Kidney tubule cell (primary cell): ENCODE measurements at places on chromosomes 13 and 19.
A peak's percentile ranks its signal among the peaks of the same experiment; 100 is the strongest.

DNA sequence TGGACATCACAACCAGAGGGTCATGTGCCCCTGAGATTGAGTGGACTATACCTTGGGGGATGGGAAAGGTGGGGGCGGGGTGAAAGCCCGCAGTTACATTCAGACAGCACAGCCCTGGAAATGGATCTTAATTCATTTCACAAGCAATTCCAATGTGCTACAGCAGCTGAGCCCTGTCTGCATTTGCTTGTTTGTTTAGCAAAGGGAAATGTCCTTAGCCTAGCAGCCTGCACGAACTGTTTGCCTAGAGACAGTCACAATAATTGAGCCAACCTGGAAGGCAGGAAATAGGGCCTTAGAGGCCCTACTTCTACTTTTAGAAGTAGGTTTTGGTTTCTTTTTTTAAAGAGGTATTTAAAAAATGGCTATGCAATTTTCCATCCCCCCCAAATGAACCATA, 177.3 kb upstream of the KL start:
- peak; percentile 53 for DNase-seq

GRCh38 chr13:29917650-29918049, 67.2 kb upstream of the UBL3 start:
- DNase-seq: peak; percentile 47

DNA sequence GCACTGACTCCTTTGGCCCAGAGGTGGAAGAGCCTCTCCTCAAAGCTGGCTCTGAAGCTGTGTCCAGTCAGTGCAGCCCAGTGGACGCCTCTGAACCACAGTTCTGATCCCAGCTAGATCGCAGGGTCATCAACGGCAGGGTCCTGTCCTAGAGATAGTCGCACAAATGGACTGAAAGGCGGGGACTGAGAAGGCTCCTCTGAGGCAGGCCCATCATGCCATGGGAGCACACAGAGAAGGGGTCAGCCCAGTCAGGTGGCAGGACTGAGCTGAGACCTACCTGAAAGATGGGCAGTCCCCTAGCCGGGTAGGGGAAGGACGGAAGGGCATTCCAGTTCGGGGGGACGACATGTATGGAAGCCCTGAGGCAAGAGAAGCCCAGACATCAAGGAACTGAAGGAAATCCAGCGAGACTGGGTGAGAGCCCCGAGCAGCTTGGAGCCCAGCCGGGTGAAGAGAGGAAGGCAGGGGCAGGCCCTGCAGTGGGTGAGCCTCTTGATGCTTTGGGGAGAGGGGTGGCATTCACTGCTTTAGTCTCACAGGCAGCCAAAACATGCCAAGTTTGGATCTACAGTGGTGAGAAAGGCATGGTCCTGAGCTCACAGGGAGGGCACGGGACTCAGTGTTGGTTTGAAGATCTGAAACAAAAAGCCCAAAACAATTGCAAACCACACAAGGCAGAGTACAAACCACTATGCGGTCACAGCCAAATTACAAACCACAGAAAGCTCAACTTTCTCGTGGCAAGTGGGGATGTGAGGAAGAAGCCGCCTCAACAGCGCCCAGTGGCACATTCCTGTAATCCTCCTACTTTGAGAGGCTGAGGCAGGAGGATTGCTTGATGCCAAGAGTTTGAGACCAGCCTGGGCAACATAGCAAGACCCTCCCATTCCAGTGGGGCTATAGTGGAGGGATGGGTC, 10.0 kb downstream of the CALM3 start:
- DNase-seq: no peak

- DNase-seq: no peak
Measured at GRCh38 chr19:33428627-33429125, 55.2 kb downstream of the CEBPG start.

GRCh38 chr13:99258210-99258860, at the start of gene GPR18:
GPR18 (minus strand) TSS chr13:99258379; CDS start chr13:99255872, 2,507 bp downstream.
- DNase-seq: no peak

DNA sequence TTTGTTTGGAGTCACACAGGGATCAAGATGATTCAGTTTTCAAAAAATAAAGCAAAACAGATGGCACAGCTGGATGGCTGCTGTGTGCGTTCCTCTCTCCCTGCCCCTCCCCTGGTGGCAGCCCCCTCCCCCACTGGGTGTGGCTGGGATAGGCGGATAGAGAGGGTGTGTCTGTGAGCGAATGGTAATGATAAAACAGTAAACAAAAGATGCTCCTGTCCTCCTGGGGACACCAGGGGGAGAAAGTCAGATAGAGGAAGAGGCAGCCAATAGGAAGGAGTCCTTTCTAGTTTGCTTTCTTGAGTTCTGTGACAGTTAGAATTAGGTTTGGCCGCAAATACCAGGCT, 6.5 kb downstream of the TMEM255B start:
- no peak for DNase-seq

DNA sequence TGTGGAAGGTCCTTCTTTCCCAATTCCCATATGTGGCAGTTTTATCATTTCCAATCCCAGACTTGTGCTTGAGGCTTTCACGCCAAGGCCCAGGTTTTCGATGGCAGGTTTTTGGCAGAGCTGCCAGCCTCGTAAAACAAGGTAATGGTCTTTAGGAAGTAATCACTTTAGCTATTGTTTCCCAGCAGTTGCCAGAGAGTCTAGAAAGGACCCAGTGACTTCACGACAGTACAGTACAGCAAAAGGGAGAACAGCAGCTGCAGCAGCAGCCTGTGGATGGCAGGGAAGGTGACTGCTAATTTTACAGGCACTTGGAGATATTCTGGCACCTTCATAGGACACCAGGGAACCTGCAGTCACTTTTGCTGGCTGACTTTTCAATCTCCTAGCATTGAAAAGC, 291.6 kb upstream of the MAB21L1 start:
- no peak for DNase-seq

DNA sequence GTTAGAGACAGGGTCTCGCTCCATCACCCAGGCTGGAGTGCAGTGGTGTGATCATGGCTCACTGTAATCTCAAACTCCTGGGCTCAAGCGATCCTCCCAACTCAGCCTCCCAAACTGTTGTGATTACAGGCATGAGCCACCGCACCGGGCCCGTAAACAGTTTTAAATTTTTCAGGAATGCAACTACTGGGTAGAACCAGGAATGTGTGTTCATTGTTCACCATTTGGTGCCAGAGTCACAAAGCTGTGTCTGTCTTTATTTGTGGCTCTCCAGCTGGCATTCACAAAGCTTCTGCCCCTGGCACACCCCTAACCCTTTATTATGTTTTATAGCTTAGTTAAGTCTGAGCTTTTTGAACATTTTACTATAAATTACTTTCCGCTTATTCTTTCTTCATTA, 19.8 kb upstream of the ACP7 start:
- no peak for DNase-seq

DNA sequence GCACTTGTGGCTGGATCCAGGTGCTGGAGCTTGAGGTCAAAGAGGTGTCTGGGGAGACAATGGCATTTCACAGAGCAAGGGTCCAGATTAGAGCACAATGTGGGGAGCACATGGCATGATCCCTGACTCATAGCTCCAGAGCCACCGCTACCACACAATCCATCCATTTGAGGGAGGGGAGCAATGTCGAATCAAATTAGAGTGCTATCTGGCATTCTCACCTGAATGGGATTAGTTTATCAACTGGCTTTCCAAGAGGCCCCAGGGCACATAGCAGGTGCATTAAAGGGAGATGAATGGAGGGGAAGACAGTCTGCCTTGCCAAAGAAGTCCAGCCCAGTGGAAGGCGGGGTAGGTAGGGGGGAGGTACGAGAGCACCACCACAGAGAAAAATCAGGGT, 194.4 kb upstream of the GPR12 start:
- DNase-seq: no peak

DNA sequence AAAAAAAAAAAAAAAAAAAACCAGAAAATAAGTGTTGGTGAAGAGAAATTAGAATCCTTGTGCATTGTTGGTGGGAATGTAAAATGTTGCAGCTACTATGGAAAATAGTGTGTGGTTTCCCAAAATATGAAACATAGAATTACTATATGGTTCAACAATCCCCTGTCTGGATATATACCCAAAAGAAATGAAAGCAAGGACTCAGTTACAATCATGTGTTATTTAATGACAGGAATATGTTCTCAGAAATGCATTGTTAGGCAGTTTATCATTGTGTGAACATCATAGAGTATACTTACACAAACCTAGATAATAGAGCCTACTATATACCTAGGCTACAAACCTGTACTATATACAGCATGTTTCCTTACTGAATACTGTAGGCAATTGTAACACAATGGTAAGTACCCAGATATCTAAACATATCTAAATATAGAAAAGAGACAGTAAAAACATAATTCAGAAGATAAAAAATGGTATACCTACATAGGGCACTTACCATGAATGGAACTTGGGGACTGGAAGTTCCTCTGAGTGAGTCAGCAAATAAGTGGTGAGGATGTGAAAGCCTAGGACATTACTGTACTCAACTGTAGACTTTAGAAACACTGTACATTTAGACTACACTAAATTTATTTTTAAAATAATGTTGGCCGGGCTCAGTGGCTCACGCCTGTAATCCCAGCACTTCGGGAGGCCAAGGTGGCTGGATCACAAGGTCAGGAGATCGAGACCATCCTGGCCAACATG, 25.7 kb upstream of the SLC7A1 start:
- peak; percentile 38 for DNase-seq

GRCh38 chr19:46111376-46111775, 13.1 kb downstream of the IGFL3 start:
- DNase-seq: no peak

DNA sequence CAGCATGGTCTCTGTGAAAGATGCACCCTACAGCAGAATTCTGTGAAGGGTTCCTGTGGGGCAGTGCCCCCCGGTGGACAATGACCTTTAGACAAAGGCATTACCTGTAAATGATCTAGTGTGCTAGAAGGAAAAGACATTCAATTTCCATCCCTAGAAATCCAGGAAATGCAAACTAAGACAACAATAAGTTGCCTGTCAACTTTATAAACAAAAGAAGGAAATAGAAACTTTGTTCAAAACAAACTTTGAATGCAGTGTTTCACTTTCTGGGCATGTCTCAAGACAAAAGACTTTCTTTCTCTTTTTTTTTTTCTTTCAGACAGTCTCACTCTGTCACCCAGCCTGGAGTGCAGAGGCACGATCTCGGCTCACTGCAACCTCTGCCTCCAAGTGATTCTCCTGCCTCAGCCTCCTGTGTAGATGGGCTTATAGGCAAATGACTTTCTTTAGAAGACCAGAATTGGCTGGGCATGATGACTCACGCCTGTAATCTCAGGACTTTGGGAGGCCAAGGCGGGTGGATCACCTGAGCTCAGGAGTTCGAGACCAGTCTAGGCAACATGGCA, 15.5 kb downstream of the TEX101 start:
- no peak for DNase-seq

- no peak for DNase-seq
Measured at GRCh38 chr19:7211191-7211951, 82.8 kb downstream of the INSR start.

DNA sequence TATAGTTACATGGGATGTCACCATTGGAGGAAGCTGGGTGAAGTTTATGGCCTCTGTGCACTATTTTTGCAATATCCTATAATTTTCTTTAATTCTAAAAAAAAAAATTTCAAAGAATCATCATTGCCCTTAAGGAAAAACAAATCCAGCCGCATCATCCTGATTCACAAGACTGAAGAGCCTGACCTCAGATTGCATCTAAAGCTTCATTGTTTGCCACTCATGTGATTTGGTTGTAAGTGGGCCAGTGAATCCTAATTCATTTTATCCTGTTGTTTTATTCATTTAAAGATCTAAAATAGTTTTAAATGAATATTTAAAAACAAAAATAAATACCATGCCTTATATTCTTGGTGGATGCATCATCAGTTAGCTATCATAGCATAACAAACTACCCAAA, 504.5 kb downstream of the TBC1D4 start:
- DNase-seq: no peak

DNA sequence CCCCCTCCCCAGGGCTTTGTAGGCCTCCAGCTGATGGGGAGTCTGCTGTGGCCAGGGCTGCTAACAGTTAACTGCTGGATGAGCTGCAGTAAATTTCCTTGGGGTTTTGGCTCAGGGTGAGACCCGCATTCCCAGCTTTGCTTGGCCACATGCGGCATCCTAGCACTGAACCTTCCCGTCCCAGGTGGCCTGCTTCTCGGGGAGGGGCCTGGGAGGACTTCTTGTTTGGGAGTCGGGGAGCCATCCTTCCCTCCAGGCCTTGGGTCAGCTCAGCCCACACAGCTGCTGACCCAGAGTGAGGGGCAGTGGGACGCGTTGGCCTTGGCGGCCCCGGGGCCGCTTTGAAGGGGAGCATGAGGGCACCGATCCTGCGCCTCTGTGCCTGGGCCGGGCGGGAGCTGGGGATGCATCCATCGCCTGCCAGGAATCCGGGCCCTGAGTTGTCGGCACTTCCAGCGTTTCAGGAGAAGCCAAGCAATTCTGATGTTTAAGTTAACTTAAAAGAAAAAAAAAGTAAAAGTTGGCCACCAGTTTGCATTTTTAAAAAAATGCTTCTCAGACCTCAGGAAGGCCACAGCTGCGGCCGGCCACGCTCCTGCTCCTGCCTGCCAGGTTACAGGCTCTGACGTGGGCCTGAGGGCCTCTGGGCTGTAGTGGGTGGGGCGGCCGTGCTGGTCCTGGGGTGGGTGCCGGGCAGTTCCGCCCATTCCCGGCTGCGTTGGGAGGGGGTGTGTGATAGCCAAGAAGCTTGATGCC, 27.7 kb downstream of the CRTC1 start:
- no peak for DNase-seq

DNA sequence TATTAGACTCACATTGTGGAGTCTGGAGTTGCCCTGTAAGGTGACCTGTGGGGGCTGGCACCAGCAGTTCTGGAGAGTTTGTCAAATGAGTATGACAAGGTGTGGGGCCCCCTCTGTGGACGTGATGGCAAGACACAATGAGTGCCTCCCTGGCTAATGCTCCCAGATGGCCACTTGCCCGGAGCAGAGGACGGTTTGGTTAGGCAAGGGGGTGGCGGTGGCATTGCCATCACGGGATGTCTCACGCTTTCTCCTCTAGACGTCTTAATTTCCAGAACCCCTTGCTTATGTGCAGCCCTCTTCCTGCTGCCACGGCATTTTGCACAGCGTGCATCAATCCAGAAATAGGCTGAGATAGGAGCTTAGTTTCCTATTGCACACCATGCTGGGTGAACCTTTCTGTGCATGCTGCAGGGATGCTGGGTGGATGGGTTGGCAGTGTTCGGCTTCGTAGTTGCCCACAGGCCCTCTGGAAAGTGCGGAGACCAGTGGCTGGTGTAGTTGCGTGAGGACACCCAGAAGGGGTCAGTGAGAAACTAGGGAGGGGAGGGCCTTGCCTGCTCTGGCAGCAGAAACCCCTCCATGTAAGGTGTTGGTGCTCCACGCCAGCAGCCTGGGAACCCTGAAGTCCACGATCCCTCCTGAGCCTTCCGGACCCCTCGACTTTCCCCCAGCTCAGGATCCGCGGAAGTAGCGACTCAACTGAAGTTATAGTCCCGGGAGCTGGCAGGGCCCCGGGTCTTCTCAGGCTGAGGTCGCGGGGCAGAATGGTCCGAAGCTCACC, 18.1 kb upstream of the LRP3 start:
- DNase-seq: peak; percentile 49

- no peak for DNase-seq
Measured at GRCh38 chr13:97125810-97126738, 96.1 kb upstream of the MBNL2 start.

GRCh38 chr19:50311723-50312635, 17.2 kb downstream of the KCNC3 start:
- peak; percentile 27 for DNase-seq
